ENCODE measurements at places on chromosomes 12 and 14.

DNA sequence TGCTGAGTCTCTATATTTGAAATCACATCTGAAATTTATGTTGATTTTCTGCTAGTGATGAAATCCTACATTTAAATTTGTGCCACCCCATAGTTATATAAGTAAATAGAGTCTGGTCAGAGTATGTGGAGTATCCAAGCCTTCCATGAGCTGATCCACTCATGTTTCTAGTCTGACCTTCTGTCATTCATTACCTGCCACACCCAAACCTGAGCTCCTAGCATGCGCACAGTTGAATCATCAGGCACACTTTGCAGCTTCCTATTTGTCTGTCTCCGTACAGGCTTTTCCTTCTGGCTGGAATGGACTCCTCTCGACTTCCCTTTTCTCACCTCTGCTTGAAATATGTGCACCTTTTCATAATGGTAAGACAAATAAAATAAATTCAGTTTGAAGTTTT, 45.3 kb upstream of the LRIG3 start:
- DNase-seq = no peak

DNA sequence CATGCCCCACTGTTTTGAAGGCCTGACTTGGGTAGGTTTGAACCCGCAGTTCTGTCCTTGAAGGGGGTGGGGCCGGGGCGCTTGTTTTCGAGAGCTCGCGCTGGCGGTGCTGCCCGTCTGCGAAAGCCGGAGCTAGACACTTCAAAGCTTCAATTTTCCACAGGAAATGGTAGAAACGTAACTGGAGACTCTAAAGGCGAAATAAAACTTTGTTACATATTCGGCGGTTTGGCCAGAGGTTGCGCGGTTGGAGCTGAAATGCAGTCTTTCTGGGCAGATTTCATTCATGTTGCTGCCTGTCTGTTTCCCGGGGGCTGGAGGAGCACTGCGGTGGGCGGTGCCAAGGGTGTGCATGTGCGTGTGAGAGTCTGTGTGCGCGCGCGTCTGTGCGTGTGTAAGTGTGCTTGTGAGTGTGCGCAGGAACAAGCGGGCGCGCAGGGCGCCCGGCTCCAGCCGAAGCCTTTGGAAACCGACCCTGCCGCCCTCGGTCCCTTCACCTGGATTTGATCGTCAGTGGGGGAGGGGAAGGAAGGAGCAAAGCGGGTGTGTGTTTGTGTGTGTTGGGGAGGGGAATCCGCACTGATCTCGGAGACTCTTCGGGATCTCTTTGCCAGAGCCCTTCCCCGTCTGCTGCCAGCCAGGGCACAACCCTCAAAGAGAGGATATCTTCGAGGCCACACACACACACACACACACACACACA, 227.7 kb upstream of the CRY1 start:
- DNase-seq = no peak

GRCh38 chr12:5997260-5997659, 52.2 kb upstream of the ANO2 start:
- no peak for DNase-seq

DNA sequence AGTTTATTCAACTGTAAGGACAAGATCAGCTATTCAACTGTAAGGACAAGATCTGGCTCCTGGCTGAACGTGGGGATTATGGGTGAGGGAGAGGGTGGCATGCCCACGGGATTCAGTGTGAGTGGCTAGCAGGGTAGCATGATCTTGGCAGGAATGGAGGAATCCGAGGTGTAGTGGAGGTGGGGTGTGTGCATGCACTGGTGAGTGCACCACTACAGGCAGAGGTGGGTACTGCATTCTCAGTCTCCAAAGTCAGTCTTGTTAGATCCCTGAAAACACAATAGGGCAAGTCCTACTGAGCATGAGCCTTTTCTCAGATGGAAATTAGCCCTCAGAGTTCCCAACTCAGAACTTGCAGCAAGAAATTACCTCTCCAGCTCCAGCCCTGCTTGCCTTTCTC, 32.2 kb upstream of the DCD start:
- no peak for DNase-seq

DNA sequence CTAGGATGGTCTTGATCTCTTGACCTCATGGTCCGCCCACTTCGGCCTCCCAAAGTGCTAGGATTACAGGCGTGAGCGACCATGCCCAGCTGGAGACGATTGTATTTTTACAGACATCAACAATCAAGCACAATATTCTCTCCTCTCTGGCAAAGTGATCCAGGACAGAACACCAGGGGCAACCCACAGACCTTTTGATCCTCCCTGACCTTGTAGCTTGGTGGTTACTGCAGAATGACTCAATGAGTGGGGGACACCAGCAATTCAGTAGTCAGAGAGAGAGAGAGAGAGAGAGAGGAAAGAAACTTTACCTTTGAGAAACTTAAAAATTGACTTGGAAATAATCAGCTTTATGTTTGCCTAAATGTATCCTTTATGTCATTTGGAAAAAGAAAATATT, 51.2 kb downstream of the DRAM1 start:
- DNase-seq = no peak

DNA sequence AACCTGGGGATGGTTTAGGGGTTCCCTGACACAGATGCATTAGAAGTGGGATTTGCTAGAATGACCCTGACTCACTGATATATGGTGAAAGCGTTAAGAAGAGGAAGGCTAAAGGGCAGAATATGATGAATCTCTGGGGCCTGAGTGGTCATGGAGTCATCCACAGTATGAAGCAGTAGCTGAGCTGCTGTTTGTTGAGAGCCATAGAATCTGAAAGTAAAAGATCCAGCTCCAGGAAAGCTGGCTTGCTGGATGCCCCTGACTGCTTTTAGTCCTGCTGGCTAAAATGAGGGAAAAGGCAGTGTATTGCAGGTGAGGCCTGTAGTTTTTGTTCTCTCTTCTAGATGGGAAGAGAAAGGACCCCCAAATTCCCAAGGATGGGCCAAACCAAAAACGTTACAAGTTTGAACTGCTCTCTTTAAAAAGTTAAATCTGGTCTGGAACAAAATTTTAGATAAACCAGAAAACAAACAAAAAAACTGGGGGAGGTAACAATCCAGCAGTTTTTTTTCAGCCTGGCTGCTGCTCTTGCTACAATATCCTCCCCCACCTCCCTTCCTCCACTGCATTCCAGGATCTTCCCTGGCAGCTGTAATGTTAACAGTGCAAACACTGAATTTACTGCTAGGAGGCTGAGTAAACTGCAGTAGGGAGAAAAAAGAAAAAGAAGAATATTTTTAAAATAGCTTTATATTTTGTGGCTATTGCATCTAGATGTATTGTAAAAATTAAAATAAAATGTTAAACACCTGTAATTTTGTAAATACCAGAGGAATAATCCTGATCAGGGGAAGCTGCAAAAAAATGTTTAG, 16.5 kb downstream of the SEL1L start:
- no peak for DNase-seq

GRCh38 chr12:93174473-93174872, 203.3 kb upstream of the NUDT4 start:
- DNase-seq = no peak

DNA sequence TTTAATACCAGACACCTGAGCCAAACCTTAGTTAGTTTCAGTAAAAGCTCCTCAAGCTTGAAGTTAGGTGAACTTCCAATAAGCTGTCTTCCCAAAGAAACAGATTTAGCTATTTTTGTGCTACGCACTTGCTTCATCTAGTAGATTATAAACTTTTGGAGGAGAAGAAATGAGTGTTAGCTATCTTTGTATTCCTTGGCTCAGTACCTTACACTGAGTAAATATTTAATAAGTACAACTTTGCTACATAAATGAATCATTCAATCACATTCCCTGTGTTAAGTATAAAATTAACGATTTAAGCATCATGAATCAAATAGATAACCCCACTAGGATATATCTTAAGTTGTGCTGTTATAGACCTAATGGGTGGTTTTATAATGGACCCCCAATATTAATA, 307.0 kb downstream of the PCNX1 start:
- DNase-seq = no peak

DNA sequence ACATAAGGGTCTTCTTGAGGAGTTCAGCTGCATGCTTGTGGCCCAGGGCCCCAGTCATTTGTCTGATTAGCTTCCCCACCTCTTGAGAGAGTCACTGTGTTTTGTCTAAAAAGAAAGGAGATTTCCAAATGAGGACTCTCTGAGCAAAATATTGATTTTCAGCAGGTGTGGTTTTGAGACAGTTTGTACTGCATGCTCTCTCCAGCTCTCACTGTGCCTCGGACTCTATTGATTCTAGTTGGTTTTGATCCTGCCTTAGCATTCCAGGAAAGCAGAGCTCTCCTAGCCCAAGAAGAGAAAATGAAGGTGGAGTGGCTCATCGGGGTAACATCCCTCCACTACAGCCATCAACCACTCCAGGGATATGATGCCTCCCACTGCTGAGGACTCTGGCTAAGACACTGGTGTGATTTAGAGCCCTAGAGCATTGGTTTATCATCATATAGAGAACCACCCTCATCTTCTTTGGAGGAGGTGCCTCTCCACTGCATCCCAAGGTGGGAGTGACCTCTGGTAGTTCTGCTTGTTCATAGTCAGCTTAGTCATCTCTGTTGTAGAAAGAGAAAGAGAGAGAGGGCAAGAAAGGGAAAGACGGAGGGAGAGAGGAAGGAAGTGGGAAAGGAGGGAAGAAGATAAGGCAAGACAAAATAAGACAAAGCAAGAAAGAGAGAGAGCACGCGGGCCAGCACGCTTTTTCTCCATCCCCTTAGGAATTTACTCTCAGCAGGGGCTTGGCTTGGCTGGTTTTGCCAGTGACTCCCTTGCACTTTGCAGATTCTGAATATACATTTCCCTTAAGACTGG, 365.6 kb downstream of the DPF3 start:
- DNase-seq = no peak

- DNase-seq = no peak
These were observed 40.9 kb upstream of the CAPRIN2 start for GRCh38 chr12:30795410-30796312.

DNA sequence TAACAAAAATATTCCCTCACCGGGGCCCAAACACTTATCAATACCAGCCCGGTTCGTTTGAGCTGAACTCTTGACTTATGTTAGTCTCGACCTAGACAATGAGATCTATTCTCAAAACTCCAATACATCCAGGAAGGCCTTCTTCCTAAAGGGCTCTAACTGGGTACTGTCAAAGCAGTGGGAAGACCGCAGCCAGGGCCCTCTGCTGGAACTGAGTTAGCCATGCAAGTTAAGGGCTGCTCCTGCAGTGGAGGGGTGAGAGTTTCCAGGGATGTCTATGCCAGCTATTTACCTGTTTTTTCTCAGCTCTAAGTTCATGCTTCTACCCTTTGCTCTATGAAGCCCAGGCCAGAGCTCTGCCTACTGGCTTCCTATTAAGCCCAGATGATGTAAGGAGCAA, 348.8 kb downstream of the GXYLT1 start:
- no peak for DNase-seq

DNA sequence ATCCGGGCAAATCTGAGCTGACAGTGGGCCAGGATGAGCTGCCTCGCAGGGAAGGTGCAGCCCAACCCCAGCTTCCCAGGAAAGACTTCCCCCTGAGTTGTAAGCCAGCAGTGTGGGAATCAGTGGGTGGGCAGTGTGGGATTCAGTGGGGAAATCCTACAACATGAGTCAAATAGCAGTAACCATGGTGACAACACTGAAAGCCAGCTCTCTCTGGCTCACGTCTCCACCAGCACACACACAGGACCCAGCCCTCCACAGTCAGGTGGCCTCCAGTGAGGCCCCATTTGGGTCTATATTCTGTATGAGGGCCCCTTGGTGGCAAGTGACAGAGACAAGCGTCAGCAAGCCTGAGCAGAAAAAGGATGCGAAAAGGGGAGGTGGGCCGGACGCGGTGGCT, 6.0 kb upstream of the LGALS3 start:
- DNase-seq = no peak

DNA sequence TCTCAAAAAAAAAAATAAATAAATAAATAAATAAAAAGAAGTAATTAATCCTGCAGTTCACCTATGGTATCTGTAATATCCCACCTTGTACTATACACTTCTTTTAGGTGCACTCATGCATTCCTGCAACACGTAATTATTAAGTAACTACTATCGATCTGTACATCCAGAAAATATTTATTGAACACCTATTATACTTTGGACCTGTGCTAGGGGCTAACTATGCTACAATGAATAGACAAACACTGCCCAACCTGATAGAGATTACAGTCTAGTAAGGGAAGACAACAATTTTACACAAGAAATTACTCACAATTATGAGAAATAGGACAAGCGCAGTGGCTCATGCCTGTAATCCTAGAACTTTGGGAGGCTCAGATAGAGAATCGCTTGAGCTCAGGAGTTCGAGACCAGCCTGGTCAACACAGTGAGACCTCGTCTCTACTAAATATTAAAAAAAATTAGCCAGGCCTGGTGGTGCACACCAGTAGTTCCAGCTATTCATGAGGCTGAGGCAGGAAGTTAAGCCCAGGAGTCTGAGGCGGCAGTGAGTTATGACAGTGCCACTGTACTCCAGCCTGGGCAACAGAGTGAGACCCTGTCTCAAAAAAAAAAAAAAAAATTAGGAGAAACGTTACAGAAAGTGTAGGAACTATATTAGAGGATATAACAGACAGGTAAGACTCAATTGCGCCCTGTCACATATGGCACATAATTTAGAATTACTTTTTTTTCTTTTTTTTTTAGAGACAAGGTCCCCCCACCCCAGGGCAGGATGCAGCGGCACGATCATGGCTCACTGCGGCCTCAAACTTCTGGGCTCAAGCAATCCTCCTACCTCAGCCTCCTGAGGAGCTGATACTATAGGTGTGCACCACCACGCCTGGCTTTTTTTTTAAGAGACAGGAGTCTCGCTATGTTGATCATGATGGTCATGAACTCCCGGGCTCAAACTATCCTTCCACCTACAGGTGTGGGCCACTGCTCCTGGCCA, 1.2 kb downstream of the NRDE2 start:
- DNase-seq = no peak

DNA sequence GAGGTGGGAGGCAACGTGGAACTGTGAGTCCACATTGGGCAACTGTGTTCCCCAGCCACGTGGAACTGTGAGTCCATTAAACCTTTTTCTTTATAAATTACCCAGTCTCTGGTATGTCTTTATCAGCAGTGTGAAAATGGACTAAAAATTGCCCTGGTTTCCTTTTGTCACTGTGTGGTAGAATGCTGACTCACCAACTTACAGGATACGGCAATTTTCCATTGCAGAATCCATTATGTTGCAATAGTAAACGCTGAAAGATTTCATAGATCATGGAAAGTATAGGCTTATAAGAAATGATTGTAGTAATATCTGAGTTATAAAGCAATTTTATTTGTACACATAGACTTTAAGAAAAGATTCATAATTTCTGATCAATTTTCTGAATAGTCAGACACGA, 93.0 kb downstream of the GTF2A1 start:
- DNase-seq = no peak
